ENCODE measurements at places on chromosomes 16 and 17. TPM values are rescaled to one million over a fixed set of nuclear protein-coding genes. Genes with fewer than 3 reads are reported as not detected.
A peak's percentile ranks its signal among the peaks of the same experiment; 100 is the strongest.

The MYOCD gene
- total RNA-seq, result not detected

- H3K4me3 ChIP-seq, result no peak overlapping the region
- H3K36me3 ChIP-seq, result no peaks in the 10 kb centered on the region
- H3K27ac ChIP-seq, result no peak overlapping the region
- H3K4me1 ChIP-seq, result peaks cover 22% of the 10 kb centered on the region
- DNase-seq, result no peak
Measured at GRCh38 chr17:8015236-8015956, 13.0 kb downstream of the GUCY2D start.

GRCh38 chr16:50640391-50640790, 40.7 kb downstream of the SNX20 start:
- no peak for DNase-seq
- H3K27me3 ChIP-seq, result no peaks in the 10 kb centered on the region
- no peaks in the 10 kb centered on the region for H3K36me3 ChIP-seq
- no peak overlapping the region for H3K4me3 ChIP-seq

DNA sequence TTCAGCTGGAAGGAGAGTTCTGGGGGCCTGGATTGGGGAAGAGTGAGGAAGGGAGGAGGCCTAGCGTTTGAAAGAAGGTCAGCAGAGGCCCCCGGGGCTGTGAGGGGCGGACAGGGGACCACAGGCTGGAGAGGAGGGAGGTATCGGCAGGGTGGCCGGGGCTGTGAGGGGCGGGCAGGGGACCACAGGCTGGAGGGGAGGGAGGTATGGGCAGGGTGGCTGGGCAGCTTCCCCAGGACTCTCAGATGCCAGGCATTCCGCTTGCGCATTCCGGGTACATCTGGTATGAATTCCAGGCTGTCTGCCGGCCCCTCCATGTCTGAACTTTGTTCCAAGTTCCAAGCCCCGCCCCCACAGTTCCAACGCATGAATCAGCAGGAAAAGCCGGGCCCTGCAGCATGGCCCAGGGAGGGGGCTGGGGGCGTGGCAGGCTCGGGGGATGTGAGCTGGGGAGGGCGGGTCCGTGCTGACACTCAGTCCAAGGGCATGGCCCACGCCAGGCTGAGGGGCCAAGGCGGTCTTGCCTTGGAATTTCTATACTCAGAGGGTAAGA, 4.3 kb upstream of the TLCD2 start:
- peaks cover 47% of the 10 kb centered on the region for H3K4me1 ChIP-seq
- no peak overlapping the region for H3K27ac ChIP-seq
- peaks cover 21% of the 10 kb centered on the region for H3K27me3 ChIP-seq
- H3K4me3 ChIP-seq, result peak overlapping the region; percentile 76
- no peak for DNase-seq

- no peak overlapping the region for H3K27ac ChIP-seq
- DNase-seq, result no peak
- no peaks in the 10 kb centered on the region for H3K27me3 ChIP-seq
- H3K36me3 ChIP-seq, result no peaks in the 10 kb centered on the region
- H3K4me3 ChIP-seq, result no peak overlapping the region
Measured at GRCh38 chr17:1414634-1415033, 14.6 kb upstream of the YWHAE start.

DNA sequence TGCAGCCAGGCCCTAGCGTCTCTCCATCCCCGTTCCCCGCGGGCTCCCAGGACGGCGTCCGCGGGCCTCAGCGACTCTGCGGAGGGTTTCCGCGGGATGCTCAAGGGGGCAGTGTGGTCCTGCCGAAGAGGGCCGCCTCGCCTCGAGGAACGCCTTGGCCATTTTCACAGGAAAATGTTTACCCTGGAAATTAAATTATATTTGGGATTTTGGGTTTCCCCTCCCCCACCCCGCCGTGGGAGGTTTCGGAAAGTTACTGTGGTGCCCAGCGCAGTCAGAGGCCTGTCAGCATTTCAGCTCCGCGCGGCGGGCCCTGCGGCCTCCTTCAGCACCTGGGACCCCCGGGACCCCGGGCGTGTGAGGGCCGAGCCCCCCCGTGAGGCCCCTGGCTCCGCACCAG, 94.5 kb downstream of the PCTP start:
- H3K27me3 ChIP-seq, result peaks cover 22% of the 10 kb centered on the region
- DNase-seq, result peak; percentile 23
- H3K4me1 ChIP-seq, result no peaks in the 10 kb centered on the region
- no peak overlapping the region for H3K27ac ChIP-seq
